Fibroblast of skin of abdomen (primary cell): ENCODE measurements at places on chromosomes 5 and 9.

GRCh38 chr9:104993291-104993963 lies 65.5 kb upstream of the ABCA1 start:
- DNase-seq: peak; percentile 75

GRCh38 chr5:39765366-39765765 lies 340.6 kb upstream of the DAB2 start:
- peak; percentile 82 for DNase-seq

DNA sequence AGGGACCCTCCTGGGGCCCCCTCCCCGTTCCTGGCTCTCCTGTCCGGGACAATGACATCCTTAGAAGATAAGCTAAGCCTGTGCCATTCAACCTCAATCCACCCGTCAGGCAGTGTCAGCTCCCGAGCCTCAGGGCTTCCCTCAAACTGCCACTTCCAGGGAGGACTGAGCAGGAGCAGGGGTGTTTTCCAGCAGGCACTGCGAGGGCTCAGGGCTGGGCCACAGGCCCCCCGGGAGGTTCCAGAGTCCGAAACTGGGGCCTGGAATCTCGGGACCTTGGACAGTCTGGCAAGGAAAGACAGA lies 26.2 kb downstream of the LHX3 start:
- DNase-seq: no peak

DNA sequence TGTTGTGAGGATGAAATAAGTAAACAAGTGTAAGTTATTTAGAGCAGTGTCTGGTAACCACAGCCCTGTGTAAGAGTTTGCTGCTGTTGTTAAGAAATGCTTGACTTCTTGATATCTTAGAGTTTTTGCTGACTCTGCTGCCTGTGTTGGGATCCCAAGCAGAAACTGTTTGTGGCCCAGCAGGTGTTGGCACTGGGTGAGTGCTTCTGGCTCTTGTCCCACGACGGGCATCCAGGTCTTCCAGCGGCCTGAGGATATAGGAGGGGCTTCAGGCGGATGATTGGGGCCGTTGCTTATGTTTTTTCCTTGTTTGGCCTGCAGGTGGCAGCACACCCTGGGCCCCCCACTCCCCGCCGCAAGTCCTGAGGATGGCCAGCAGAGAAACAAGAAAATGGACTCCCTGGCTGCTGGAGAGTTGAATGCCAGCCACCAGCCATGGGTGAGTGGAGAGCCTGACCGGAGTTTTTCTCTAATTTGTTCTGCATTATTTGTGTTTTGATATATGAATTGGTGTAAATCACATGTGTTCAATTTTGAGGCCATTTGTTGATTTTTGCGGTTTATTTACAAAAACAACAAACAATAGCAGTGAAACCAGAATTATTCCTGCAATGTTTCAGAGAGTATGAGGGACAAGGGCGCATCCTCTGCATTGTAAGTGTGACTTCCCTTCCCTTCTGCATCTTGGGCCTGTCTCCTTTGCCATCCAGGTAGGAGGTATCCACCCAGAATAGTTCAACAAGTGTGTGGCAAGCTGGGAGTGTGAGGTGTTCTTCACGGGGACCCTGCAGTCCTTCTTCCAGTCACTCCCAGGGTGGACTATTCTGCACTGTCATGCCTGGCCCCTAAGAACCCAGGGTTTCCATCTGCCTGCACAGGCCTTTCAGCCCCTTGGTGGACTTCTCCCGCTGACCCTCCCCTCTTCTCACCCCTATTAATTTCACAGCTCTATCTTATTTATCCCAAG lies 50.3 kb downstream of the SLC22A5 start:
- peak; percentile 76 for DNase-seq

GRCh38 chr5:74510476-74511075 lies 130.0 kb downstream of the ENC1 start:
- DNase-seq: peak; percentile 35

- DNase-seq: no peak
Observed at GRCh38 chr9:134595014-134595413, 46.6 kb upstream of the COL5A1 start.

DNA sequence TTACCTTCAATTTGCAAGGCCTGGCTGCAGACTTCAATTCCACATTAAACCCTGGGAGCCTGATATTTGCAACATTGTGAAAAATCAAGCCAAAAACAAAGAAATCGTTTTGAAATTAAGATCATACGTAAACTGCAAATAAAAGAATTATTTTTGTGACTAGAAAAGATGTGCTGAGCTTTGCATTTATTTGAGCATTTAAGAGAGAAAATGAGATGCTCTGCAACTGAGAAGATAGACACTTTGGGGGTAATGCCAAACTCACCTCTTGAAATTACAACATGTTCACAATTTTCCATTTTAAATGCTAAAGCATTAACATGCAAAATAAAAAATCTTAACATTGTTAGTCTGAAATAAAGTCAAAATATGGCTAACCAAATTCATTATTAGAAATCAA lies 46.6 kb downstream of the CSNK1A1 start:
- DNase-seq: no peak

DNA sequence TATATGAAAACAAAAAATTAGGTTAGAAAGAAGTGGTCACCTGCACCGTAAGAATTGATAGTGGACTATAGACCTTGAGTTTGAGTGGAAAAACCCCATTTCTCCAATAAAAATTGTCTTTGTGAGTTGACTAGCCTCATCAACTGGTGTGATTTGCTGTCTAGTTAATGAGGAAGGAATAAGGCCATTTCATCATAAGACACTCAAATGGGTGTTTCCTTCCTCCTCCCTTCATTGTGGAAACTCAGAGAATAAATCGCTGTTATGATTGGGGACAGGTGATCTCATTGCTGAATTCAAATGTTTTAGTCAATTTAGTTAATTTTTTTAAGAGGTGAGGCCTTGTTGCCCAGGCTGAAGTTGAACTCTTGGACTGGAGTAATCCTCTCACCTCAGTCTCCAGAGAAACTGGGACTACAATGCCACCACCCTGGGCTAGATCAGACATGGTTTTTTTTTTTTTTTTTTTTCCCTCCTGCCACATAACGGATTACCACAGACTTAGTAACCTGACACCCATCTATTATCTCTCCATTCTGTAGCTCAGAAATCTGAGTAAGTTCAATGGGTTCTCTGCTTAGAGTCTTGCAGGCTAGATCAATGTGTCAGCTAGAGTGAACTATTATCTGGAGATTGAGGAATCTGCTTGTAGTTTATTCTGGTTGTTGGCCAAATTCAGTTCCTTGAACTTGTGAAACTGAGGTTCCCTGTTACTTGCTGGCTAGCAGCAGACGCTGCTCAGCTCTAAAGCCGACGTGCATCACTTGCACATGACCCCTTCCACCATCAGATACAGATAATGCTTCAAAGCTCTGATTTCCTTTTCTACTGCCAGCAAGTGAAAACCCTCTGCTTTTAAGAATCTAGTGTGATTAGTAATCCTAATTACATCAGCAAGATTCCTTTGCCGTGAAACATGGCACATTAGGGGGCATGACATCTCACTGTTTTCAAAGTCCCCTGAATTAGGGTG lies 663.8 kb upstream of the CDH9 start:
- DNase-seq: peak; percentile 80

- no peak for DNase-seq
Observed at GRCh38 chr5:173777674-173778073, 110.5 kb upstream of the CPEB4 start.

DNA sequence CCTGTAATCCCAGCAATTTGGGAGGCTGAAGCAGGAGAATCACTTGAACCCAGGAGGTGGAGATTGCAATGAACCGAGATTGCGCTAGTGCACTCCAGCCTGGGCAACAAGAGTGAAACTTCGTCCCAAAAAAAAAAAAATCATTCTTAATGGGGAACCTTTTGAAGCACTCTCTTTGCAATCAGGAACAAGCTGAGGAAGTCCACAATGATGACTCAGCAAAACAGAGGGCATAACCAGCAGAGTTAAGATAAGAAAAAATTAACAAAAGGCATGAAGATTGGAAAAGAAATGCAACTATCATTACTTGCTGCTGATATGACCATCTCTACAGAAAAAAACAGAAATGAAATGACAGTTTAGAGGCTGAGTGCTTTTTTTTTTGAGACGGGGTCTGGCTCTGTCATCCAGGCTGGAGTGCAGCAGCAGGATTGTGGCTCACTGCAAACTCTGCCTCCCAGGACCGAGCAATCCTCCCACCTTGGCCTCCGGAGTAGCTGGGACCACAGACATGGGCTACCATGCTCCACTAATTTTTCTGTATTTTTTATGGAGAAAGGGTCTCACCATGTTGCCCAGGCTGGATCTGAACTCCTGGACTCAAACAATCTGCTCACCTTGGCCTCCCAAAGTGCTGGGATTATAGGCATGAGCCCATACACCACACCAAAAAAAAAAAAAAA lies 88.0 kb downstream of the FNBP1 start:
- no peak for DNase-seq

GRCh38 chr9:110932863-110933262 lies 105.4 kb downstream of the LPAR1 start:
- peak; percentile 86 for DNase-seq

DNA sequence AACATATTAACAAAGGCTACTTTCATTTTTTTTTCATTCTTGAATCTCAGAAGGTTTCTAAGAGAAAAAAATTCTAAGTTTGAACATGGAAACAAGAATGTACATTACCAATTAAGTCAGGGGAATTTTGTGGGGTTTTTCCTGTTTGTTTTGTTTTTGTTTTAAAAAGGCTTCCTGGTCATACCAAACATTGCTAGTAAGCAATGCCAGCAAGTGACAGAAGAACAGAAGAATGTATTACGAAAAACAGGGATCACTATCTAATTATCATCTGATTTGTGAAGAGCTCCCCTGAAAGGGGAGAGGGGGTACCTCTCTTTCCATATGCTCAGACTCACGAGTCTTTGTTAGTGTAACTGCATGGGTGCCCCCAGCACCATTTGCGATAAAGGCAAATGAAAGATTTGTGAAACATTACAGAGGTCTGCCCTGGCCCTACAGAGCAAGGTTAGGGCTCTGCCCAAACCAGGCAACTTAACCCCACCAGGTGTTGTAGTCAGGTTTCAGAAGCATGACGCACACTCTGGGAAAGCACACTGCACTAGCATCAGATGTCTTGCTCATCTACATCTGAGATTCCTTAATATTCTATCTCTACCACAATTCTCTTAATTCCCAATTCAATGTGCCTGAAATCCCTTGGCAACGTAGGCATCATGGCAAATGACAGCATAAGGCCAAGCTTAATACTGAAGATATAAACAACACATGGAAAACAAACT lies 268.2 kb downstream of the MLLT3 start:
- DNase-seq: peak; percentile 41

DNA sequence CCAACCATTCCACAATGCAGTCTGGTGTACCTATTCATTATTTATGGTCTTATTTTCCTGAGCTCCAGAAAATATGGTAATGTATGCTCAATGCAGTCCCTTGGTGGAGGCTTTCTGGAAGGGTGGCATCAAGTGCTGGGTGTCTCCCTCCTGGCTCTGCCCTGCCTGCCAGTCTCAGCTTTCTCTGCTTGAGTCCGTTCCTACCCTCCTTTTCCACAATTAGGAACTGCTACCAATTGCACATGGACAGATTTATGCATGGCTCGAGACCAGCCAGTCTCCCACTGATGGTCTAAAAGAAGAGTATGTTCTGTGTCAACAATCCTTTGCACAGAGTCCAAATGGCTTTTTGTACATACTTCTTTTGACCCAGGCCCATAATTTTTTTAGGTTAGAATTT lies 189.8 kb downstream of the TLE1 start:
- no peak for DNase-seq

GRCh38 chr5:85576666-85577065 lies 1041.1 kb upstream of the COX7C start:
- no peak for DNase-seq

DNA sequence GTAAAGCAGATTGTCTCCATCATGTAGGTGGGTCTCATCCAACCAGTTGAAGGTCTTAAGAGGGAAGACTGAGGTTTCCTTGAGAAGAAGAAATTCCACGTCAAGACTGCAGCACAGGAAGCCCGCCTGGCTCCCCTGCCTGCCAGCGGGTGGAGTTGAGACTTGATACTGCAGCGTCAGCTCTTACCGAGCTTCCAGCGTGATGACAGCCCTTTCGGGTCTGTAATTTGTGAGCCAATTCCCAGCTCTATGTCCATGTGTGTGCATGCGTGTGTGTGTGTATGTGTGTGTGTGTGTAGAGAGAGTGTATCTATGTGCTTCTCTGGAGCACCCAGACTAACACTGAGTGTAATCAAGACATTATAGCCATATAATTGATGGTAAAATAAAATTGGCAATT lies 379.7 kb upstream of the IRX2 start:
- no peak for DNase-seq

GRCh38 chr5:5739490-5739945 lies 317.0 kb downstream of the ICE1 start:
- DNase-seq: no peak

DNA sequence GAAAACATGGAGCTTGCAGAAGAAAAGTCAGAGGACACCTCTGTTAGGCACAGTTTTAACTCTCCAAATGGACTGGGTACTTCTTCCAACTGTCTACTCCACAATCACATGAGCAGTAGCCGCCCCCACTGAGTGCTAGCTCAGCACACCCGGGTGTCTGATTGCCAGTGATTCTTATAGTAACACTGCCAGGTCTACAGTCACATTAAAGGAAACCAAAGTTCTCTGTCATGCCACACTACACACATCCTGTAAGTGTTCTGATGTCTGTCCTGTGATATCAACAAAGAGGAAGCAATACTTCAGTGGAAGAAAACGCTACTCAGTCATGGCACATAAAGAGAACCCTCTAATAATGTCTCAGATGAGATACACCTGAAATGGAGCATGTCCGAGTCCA lies at the start of gene HAVCR2:
Gene HAVCR2, minus strand, starts transcription at position 69 of the 400 bp plus-strand sequence. Its CDS starts 61 bp downstream, at position 8.
- no peak for DNase-seq

GRCh38 chr5:12999667-13000066 lies 944.8 kb downstream of the DNAH5 start:
- no peak for DNase-seq
